HFFc6 (cell line): ENCODE measurements at places on chromosomes 7 and 10.

GRCh38 chr7:43362652-43363034 lies 220.3 kb upstream of the STK17A start:
- peak; percentile 2 for DNase-seq

DNA sequence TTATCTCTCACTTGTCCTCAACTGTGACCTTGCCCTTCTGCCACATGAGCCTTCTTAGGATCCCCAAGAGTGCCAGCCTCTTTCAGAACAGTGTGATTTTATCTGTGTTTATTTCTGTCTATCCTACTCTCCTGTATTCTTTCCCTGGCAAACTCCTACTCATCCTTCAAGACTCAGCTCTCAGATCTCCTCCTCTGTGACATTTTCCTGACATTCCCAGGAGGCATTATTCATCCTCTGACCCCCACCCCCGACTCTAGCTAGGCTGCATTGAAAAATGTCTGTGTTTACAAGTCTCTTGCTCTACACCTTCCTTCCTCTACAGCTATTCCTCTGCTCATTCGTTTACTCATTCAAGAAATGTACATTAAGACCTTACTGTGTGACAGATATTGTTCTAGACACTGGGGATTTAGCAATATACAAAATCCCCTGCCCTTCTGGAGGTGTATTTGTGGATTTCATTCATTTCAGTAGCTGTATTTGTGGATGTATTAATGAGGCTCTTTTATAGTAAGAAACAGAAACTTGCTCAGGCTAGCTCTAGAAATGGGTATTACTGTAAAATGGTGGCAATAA lies 61.4 kb upstream of the COMTD1 start:
- no peak for DNase-seq

DNA sequence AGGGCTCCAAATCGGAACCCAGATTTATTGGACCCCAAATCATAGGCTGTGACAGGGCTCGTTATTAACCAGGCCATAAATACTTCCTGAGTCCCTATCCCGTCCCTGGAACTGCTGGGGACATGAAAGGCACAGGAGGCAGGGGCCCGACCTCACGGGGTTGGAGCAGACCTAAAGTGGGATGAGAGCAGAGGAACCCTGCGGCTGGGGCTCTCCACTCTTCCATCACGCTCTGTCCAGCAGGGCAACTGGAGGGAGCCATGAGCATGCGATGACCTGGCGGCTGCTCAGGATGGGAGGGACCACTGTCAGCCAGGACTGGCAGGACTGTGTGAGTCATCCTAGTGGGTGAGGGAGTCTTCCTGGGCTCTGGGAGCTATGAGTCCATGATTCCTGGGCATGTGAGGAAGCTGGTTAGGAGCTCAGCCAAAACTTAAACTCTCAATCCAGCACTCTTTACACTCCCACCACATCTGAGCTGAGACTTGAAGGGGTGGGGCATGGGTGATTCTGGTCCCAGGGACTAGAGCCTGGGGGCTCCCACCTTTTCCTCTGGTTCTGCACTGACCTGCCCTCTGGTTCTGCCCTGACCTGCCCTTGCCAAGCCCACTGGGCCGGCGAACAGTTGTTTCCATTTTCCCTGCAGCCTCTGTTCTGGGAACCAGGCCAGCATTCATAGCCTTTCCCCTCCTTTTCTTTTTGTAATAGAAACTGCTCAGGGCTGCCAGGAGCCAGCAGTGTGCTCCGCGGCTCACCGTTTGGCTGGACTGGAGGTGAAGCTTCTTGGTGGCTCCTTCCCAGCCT lies 47.1 kb downstream of the SYPL1 start:
- peak; percentile 96 for DNase-seq

- no peak for DNase-seq
Observed at GRCh38 chr7:80241671-80242070, 107.0 kb downstream of the GNAI1 start.

GRCh38 chr7:120876922-120877321 lies 19.0 kb upstream of the TSPAN12 start:
- DNase-seq, result no peak

GRCh38 chr7:5417106-5418071 lies 6.2 kb downstream of the TNRC18 start:
- peak; percentile 49 for DNase-seq

GRCh38 chr7:29237489-29237888 lies 42.9 kb downstream of the CHN2 start:
- no peak for DNase-seq

DNA sequence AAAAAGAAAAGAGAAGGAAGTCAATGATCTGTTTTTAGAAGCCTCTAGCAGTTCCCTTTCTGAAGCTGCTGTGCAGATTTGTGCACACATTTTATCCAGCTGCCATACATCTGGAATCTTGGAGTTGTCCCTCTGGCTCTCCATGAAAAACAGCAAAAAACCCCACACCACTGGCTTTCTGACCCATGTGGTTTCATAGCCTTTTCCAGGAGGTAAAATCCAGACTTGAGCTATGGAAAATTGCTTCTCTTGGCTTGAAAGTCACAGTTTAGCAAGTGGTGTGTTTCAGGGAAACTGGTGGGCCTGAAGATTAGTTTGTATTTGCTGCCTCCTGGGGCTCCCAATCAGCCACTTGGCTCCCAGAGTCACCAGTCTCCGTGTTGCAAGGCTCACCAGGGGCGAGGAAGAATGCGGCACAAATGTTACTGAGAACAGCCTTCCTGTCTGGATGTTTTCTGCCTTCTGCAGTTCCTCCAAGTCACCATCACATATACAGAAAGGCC lies 50.1 kb upstream of the ADRB1 start:
- no peak for DNase-seq

DNA sequence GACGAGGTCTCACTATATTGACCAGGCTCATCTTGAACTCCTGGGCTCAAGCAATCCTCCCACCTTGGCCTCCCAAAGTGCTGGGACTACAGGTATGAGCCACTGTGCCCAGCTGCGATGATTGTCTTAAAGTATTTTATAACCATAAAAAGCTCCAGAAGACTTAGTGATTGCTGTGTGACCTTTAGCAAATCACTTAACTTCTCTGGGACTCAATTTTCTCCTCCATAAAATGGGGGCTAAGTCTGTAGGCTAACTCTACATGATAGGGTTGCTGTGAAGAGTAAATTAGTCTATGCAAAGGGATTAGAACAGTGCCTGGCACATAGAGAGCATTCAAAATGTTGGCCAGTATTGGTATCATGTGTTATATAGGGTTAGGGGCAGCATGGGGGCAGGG lies 42.8 kb downstream of the PPIF start:
- no peak for DNase-seq

- peak; percentile 86 for DNase-seq
Observed at GRCh38 chr10:123930340-123931001, 38.9 kb upstream of the CPXM2 start.

GRCh38 chr10:29835055-29835454 lies 200.3 kb upstream of the SVIL start:
- no peak for DNase-seq

DNA sequence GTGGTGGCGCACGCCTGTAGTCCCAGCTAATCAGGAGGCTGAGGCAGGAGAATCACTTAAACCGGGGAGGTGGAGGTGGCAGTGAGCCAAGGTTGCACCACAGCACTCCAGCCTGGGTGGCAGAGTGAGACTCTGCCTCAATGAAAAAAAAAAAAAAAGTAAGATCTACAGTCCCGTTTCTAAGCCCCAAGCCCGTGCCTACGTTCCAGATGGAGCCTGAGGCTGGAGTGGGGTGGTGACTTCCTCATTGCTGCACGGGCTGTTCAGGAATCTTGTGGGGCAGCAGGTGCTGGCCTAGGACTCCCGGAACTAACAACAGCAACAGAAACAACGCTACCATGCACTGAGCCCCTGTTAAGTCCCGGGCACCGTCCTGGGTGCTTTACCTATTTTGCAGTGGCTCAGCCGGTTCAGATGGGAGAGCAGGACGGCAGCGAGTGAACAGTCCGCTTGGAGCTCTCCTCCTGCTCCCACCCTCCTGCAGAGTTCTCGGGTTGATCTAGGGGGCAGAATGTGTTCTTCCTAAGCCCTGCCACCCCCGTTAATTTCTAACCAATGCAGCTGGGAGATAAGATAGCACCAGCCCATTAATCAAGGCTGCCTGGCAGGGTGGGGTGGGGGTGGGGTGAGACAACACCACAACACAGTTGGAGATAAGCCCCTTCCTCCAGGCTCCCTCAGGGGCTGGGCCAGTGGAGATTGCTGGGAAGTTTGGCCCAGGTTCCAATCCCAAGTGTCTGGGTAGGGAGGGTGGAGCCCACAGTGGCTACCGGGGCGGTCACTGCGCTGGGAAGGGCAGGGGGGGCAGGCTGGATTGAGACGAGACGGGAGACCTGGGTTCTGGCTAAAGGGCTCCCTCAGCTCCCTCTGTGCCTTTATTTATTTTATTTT lies 17.0 kb upstream of the SFRP5 start:
- DNase-seq, result no peak

GRCh38 chr7:68980011-68980410 lies 618.3 kb upstream of the AUTS2 start:
- no peak for DNase-seq

DNA sequence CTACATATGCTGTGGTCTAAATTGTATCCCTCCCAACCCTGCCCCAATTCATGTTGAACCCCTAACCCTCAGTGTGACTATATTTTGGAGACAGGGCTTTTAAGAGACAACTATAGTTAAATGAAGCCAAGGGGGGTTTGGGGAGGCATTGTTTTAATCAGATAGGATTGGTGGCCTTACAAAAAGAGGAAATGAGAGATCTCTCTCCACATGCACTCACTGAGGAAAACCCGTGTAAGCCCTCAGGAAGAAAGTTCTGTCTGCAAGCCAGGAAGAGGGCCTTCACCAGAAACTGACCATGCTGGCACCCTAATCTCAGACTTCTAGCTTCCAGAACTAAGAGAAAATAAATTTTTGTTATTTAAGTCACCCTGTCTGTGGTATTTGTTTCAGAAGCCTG lies 276.7 kb downstream of the KIF20B start:
- no peak for DNase-seq

- DNase-seq, result no peak
Observed at GRCh38 chr7:112635742-112636141, 154.5 kb downstream of the TMEM168 start.

DNA sequence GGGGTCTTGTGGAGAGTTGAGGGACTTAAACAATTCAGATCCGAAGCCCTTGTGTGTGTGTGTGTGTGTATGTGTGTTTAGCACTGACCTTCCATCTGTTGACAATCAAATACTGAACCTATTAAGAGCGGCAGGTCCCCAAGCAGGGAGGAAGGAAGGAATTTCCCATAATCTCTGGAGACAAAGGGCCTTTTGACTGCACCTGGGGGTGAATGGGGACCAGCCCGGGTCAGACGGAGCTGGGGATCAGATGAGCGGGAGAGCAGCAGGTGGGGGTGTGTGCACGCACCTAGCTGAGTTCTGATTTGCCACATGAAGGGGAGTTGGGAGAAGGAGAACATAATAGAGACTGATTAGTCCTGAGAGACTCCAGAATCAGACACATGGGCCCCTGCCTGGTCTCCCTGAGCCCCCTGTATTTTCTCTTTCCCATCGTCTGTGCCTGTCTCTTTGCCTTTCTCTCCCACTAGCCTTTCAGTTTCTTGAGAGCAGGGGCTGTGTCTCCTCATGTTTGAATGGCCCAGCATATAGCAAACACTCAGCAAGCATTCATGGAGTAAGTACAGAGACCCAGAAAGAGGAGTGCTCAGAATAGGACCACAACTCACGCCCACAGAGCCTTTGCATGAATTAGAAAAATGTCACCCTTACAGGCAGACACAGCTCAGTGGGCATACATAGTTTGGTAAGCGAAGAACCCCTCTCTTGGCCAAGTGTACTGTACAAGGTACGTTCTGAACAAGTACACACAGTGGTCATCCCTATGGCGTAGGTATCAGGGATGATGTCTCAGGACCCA lies 288.3 kb upstream of the HABP2 start:
- no peak for DNase-seq

DNA sequence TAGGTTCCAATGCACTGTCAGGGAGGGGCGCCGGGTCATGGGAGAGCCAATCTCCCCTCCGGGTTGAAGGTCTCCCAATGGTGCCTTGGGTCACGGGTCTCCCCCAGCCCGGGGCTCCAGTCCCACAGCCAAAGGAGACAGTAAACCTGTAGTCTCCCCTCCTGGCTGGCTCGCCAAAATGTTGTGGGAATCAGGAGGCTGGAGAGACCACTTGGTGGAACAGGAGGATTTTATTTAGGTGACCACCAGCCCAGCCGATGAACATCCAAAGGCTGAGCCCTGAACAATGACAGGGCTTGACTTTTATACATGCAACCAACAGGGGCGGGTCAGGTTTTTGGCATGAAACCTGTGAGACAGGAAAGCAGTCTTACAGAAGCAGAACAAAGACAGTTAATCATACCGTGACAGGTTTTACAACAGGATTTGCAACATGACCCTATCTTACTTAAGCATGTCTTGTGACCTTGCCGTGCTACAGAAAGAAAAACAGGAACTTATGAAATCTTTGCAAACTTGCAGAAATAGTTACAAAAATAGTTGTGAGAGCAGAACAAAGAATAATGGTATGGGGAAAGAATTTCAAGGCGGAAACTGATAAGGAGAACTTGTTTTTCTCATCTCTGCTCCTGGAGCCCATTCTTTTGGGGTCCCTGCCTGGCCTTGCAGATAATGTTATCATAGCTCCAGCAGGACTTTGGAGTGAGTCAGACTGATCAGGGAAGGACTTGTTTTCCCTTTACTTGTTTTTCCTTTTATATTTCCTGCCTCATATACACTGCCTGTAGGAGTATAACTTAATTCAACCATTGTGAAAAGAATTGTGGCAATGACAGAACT lies 7.1 kb downstream of the ERV3-1 start:
- DNase-seq, result no peak

DNA sequence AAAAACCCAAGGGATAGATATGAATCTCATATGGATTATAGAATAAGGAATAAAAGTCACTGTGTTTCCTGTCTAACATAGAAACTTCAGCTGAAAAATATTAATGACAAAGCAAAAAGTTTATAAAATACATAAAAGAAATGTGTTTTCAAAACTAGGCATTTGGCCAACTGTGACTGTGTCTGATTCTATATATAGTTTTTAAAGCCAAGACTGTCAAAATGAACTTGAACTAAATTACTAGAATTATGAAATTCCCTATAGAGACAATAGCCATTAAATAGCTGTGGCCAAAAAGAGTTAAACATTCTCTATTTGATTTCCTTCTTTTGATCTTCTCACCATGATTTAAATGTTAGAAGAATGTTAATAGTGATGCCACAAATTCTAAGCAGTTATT lies 311.2 kb upstream of the SEMA3D start:
- DNase-seq, result no peak

GRCh38 chr7:100694098-100694745 lies at the start of gene GIGYF1:
GIGYF1 (minus strand) TSS chr7:100694250; CDS start chr7:100688238, 6,012 bp downstream.
- DNase-seq, result peak; percentile 33

- DNase-seq, result no peak
Observed at GRCh38 chr7:8177109-8177933, 84.6 kb downstream of the ICA1 start.
